ENCODE measurements at places on chromosomes 7 and 10.

DNA sequence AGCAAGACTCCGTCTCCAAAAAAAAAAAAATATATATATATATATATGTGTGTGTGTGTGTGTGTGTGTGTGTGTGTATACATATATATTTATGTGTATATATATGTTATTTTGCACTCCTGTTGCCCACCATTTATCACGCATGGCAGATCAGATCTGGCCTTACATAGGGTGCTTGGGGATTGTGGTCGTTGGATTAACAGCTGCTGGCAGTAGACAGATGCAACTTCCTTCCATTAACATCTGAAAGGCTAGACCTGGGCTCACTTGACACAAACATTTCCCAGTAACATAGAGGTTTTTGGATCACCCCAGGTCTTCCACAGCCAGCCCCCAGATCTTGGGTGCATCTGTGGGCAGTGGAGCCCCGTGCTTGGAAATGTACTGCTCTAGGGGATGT is 40.8 kb upstream of the DLD start:
- no peak for DNase-seq

DNA sequence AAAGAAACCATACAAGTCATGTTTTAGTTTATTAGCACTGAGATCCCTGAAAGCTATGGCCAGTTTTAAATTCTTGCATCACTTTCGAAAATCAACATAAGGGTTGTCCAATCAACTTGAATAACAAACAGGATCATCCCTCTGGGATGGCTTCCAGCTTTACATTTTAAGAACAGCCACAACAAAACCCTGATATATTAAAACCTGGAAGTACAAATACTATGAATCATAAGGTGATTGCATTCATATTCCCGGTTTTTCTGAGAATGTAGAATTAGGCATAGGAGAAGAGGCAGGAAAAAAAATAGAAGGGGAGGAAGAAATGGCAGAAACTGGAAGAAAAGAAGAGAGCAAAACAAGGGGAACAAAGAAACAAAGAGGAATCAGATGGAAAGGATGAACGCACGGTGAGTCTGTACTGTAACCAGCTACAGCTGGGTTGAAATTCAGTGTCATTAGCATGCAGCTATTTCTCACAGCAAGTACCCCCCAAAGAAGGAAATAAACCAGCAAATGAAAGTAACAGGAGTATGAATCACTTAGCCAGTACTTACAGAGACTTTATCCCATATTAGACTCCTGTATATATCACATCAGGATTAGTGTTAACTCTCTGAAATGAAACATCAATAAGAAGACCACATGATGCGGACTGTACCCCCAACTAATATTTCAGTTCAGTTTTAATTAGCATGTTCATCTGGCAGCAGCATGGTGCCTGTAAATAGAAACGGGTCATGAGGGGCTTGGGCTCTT is 301.3 kb downstream of the RNLS start:
- DNase-seq = no peak

GRCh38 chr7:3914051-3914775 is 613.2 kb downstream of the SDK1 start:
- no peak for DNase-seq

DNA sequence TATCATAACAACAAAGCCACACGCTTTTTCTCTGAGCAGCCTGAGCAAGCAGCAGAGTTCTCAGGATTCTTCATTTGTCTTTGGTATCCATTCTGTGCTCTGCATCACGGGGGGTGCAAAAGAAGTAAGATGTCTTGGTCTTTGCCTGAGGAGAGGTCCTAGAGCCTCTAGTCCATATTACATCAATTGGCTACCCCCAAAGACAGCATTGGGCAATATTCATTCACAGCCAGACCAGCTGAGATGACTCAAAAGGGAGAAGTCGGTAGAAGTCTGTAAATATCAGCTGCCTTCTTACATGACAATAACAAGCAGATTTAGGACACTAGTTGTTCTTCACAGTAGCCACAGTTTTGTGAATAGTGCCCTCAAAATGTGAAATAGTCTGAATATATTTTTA is 66.6 kb downstream of the FZD1 start:
- no peak for DNase-seq

DNA sequence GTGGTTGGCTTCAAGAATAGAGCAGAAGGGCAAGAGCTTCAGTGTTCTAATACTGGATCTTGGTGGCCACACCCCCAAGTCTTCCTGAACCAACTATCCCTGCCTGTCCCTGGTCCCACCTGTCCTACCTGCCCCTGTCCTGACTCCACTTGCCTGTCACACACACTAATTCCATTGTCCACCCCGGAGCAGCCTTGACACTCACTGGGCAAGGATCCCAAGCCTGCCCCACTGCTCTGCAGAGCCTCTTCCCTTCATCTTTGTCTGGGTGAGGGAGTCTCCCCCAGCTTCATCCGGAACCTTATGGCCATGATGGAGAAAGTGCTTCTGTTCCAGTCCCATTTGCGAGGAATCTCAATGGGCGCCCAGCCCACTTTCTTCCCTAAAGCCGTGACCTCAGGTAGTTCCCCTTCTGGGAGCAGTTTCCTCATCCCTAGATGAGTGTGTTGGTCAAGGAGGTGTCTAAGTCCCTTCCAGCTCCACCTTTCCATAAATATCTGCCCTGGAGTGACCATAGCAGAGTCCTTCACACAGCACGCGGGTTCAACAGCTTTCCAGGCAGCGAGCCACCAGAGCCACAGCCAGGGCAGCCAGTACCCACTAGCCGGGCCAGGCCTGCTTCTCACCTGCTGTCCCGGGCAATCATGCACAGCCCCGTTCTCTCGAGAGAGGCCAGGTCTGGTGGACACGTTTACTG is 61.5 kb downstream of the VIPR2 start:
- no peak for DNase-seq

DNA sequence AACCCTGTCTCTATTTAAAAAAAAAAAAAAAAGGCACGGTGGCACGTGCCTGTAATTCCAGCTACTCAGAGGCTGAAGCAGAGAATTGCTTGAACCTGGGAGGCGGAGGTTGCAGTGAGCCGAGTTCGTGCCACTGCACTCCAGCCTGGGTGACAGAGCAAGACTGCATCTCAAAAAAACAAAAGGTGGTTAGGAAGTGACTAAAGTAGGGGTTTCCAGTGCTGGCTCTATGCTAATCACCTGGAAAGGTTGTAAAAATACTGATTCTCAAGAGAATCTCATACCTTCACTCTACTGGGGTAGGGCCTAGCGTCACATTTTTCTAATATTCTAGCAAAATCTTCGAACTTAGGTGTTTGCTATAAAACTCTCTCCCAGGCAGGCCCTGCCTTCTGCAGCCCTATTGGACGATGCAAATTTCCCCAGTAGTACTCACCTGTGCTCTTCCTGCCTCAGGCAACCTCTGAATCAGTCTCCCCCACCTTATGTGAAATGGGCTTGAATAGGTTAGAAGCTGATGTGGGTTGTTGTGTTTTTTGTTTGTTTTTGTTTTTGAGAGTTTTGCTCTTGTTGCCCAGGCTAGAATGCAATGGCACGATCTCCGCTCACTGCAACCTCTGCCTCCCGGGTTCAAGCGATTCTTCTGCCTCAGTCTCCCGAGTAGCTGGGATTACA is 3.5 kb downstream of the ZP3 start:
- no peak for DNase-seq

DNA sequence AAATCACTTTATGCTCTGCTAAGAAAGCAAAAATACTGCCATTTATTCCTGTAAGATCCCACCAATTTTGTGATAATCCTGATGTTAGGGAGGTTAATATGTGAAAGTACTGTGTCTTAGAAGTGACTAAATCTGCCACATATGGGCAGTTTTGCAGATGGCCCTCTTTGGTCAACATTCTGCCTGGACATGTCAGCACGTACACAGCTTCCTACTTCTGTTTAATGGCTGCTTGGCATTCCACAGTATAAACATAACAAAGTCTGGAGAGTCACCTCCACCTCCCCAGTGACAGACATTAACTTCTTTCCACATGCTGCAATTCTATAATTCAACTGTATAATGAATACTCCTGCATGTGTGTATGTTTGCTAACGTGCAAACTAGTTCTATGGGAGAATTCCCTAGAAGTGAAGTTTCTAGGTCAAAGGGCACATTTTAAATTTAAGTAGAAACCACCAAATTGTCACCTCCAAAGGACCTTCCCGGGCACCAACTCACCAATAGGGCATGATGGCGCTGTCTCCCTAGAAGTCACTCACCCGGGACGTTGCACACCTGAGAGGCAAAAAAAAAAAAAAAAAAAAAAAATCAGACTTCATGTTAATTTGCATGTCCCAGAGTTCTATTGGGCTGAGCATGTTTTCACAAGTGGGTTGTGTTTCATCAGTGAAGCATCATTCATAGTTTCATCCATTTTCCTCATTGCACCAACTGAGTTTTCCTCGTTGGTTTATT is 38.9 kb downstream of the MKI67 start:
- DNase-seq = no peak

- no peak for DNase-seq
Observed at GRCh38 chr7:36191292-36191920, 38.4 kb downstream of the EEPD1 start.

GRCh38 chr10:125661431-125661940 is 21.5 kb downstream of the TEX36 start:
- DNase-seq = no peak

GRCh38 chr10:115141254-115141653 is 48.1 kb downstream of the ATRNL1 start:
- DNase-seq = peak; percentile 11

DNA sequence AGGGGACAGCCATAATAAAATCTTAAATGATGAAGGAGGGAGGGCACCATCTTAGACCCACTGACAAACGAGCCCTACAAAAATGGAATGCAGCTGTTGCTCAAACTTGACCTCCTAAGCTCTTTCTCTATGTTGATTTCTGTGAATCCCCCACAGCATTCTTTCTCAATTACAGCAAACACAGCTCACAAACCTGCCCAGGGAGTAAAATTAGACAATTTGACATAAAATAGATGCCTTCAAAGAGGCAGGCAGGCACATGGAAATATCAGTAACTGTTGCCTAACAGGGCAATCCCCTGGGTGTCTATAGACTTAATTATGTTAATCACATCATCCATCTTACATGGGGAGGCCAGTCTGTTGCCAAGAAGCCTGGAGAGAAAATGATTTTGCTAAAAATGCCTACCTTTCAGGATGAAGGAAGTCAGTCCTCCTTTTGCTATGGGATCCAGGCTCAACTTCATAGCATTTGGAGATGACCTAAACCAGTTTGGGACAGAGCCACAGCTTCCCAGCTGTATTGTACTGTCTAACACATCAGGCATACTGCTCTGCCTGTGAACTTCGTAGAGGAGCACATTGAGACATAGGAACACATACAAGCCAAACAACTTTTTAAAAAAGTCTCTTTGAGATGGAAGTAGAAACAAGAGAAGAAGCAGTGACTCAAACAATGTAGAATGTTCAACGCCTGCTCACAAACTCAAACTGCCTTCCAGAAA is 1177.4 kb downstream of the SORCS1 start:
- DNase-seq = peak; percentile 59

DNA sequence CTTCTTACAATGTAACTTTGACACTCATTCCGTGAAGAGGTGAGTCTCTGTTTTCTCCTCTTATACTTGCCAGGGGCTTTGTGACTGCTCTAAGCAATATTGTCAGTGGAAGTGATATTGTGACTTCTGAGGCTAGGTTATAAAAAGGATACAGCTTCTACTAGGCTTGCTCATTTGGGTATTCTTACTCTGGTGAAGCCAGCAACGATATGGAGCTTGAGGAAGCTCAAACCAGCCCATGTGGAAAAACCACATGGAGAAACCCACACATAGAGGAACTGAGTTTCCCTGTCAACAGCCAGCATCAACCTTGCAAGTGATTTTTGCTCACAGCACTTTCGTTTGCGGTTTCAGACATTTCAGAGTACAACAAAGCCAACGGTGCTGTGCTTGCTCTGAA is 149.6 kb upstream of the SEMA3E start:
- DNase-seq = no peak

GRCh38 chr10:47095848-47096612 is 184.8 kb downstream of the PTPN20 start:
- no peak for DNase-seq
